Spleen (tissue), 13 donors: ENCODE measurements at places on chromosomes 13 and 19.
A peak's percentile ranks its signal among the peaks of the same experiment; 100 is the strongest.

- DNase-seq = no peak
Measured at GRCh38 chr19:30222992-30223865, 149.0 kb upstream of the ZNF536 start.

DNA sequence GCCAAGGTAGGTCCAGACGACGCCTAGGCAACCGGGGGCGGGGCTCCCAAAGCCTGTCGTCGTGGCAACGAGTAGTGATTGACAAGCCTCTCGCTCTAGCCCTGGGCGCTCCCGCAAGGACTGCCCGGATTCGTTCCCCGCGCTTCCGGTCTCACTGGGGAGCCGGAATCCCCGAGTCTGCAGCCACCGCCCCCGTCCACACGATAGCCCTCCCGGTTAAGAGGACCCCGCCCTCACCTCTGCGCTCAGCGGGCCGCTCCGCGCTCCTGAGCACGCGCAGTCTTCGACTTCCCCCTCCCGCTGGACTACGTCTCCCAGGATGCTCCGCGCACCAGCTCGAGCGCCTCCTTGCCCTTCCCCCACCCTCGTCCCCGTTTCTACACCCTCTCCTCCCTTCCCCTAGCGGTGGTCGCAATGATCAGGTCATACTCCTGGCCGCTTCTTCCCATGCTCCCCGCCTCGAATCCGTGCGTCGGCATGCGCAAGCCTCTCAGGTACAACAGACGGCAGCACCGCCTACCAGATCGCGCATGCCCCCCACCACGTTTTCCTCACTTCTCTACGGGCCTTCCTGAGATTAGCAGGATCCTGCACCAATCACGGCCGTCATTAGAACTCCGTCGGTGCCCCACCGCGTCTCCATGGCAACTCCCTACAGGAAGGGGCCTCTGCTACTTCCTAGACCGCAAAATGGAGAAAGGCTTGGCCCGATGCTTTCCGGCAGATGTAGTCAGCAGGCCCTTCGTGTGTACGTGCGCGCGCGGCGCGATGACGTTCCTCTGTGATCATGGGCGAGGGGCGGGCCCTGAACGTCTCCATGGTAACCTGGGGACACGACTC lies at the start of gene MZF1:
Gene MZF1 (minus strand): TSS at position 518 of the 840 bp plus-strand sequence. CDS start 1,946 bp downstream, outside the sequence.
- DNase-seq = peak; percentile 100

DNA sequence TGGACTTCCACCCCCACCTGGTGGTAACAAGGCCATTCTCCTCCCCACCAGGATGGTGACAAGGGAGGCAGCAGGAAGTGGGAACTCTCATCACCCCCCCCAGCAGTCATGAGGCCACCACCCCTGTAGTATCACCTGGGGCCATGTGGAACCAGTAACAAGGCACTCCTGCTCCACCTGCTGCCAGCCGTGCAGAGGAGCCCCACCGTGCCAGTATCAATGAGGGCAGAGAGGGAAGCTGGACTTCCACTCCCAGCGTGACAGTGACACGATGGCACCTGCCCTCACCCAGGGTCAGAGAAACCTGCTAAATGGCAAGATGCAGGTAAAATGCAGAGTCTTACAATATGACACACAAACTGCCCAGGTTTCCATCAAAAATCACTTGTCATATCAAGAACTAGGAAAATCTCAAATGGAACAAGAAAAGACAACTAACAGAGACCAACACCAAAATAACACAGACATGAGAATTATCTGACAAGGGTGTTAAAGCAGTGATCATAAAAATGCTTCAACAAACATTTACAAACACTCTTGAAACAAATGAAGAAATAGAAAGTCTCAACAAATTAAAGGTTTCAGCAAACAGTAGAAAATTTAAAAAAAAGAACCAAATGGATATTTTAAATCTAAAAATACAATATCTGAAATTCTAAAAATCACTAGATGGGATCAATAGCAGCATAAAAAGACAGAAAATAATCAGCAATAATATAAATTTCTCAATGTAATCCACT lies 9.1 kb upstream of the SPACA7 start:
- no peak for DNase-seq

DNA sequence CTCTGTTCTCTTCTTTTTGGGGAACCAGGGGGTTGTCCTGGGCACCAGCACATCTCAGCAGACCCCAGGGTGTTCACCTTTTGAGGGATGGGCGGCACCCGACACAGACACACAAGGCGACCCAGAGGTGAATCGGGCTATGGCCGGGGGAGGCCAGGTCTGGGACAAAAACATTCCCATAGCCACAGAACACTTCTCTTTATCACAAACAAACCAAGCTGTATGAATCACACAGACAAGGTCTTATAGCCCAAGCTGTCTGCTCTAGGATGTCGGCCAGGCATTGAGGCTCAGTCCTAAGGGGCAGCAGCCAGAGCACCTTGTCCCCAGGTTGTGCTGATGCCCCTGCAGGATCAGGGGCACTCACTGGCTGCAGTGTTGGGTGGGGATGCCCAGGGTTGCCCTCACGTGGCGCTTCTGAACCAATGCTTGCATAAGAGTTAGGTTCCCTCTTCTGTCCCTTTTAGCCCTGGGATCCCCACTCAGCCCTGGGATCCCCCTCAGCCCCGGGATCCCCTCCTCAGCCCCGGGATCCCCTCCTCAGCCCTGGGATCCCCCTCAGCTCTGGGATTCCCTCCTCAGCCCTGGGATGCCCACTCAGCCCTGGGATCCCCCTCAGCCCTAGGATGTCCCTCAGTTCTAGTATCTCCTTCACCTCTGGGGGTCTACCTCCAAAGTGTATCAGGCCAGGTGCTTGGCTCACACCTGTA lies 26.9 kb downstream of the MAU2 start:
- DNase-seq = no peak

DNA sequence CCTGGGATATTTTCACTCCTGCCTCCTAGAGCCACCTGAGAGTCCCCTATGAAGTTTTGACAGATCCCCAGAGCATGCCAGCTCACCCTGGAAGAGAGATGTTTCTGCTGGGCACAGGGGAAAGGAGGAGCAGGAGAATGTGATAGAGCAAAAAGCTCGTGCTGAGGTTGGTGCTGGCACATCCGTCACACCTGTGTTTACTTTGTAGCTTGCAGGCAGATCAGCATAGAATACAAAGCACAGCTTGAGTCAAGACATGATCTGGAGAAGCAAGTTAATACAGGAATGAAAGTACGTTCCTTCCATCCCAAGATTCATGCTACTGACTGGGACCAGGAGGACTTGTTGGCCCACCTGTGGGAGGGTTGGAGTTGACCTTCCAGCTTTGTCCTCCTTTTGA lies 46.1 kb downstream of the HSPH1 start:
- no peak for DNase-seq

GRCh38 chr19:15422296-15423075 lies 3.7 kb upstream of the AKAP8L start:
- DNase-seq = no peak

- DNase-seq = no peak
Measured at GRCh38 chr19:16293118-16294091, 31.2 kb upstream of the KLF2 start.

- DNase-seq = no peak
Measured at GRCh38 chr19:803686-804418, 6.6 kb downstream of the PTBP1 start.
